ENCODE measurements at places on chromosomes 3 and 15.

- DNase-seq = no peak
These were observed 34.9 kb upstream of the NRROS start for GRCh38 chr3:196604548-196604947.

- DNase-seq = no peak
These were observed 139.2 kb downstream of the PDCD6IP start for GRCh38 chr3:33937628-33938027.

GRCh38 chr15:101526890-101527289, 37.4 kb upstream of the PCSK6 start:
- DNase-seq = no peak

GRCh38 chr15:68442041-68442440, 10.1 kb upstream of the ITGA11 start:
- no peak for DNase-seq

DNA sequence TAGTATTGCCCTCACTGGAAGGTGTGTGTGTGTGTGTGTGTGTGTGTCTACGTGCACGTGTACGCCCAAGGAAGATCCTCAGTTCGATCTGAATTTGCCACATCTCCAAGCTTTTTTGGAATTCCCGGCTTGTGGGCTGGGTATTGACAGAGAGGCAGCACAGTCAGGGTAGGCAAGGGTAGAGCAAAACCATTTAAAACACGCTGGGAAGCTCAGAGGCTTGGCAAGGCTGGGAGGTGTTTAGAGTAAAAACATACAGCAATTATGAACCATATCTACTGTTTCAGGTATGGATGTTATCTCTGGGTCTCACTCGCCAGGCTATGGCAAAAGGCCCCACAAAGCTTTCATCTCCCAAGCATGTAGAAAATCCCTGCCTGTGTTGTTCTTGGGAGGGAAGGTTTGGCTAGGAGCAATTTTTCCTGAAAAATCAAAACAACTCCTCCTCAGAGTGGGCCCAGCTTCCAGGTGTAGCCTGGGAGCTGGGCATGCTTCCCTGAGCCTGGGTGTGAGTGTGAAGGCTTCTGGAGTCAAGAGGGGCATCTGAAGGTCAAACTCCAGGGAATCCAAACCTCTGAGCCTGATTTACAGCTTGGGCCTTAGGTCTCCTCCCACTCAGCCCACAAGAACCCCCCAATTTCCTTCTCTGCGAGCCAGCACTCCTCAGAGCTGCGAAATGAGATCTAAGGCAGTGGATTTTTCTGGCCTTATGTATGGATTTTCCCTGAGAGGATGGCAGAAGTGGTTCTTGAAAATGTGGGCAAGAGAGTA, 244.8 kb upstream of the TPRG1 start:
- peak; percentile 57 for DNase-seq

GRCh38 chr3:124277144-124277890, 285.4 kb upstream of the ROPN1 start:
- peak; percentile 51 for DNase-seq

GRCh38 chr15:87871258-87871681, 385.3 kb downstream of the NTRK3 start:
- no peak for DNase-seq

- DNase-seq = no peak
These were observed 303.8 kb downstream of the RPLP1 start for GRCh38 chr15:69756440-69756839.

GRCh38 chr3:46629551-46630517, 17.5 kb downstream of the FAM240A start:
- DNase-seq = peak; percentile 91

GRCh38 chr3:4749567-4750002, 229.7 kb upstream of the BHLHE40 start:
- no peak for DNase-seq

- DNase-seq = no peak
These were observed 73.6 kb upstream of the VGLL4 start for GRCh38 chr3:11717301-11717700.

DNA sequence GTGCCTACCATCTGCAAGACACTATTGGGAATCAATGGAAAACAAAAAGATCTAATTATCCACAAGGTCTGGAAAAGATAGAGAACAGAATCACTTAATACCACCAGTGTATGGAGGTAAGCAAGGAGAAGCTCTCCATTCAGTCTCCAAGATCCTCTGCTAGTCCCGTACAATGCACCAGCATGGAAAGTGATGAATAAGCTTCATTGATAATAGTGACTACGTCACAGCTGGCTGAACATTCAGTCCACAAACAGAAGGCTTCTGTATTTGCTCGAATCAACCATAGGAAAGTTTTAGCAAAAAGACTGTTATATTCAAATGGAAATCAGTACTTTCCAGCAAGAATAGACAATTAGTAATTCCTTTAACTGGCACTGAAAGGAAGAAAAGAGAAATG, 42.9 kb downstream of the IGSF11 start:
- no peak for DNase-seq

- no peak for DNase-seq
These were observed 57.6 kb downstream of the HEG1 start for GRCh38 chr3:124998247-124998630.

DNA sequence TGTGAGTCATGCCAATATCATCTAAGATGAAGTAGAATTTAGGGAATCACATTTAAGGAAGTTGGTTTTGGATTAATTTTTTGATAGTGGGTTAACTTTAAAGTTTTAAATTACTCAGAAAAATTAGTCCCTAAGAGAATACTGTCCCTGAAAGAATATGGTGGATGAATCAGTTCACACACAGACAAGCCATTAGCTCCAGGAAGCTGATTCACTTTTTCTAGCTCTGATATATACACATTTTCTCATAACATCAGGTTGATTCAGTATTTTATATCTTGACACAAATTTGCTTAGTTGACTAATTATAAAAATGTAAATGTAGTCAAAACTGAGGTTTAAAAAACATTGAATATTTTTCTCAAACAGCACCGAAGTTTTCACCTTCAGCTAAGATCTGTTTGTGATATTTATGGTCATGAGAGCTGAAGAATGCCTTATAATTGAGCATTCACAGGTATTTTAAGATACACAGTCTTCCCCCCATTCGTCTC, 55.1 kb downstream of the MYH15 start:
- no peak for DNase-seq

DNA sequence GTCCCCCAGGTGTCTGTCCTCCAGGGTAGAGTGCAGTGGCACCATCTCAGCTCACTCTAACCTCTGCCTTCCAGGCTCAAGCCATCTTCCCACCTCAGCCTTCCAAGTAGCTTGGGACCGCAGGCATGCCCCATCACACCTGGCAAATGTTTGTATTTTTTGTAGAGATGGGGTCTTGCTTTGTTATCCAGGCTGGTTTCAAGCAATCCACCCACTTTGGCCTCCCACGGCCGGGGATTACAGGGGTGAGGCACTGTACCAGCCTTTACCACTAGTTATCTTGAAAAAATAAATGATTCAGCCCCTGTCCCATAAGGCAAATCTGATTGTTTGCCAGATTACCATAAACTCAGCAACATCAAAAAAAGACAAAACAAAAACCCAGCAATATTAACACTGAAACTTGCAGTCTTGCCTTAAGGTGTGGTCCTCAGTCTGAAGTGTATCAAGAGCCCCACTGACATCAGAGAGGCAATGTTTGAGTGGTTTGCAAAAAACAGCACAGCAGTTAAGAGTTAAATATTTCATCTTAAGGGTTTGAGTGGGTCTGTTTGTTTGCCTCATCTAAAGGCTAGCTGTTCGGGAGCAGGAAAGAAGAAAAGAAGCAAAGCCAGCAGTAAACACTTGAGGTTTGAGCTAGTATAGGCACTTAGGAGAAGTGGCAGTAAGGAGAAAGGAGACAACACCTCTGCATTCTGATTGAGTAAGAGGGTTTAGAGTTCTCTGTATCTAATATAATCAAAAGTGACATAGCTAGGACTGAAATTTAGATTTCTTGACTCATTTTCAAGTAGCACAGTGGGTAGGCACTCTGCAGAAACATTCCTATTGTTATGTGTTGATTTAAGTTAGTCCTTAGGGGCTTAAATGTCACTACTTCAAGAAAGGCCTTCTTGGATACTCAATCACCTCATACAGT, 26.3 kb upstream of the EDEM1 start:
- DNase-seq = no peak

- no peak for DNase-seq
These were observed 18.2 kb downstream of the PLOD2 start for GRCh38 chr3:146142757-146143156.

DNA sequence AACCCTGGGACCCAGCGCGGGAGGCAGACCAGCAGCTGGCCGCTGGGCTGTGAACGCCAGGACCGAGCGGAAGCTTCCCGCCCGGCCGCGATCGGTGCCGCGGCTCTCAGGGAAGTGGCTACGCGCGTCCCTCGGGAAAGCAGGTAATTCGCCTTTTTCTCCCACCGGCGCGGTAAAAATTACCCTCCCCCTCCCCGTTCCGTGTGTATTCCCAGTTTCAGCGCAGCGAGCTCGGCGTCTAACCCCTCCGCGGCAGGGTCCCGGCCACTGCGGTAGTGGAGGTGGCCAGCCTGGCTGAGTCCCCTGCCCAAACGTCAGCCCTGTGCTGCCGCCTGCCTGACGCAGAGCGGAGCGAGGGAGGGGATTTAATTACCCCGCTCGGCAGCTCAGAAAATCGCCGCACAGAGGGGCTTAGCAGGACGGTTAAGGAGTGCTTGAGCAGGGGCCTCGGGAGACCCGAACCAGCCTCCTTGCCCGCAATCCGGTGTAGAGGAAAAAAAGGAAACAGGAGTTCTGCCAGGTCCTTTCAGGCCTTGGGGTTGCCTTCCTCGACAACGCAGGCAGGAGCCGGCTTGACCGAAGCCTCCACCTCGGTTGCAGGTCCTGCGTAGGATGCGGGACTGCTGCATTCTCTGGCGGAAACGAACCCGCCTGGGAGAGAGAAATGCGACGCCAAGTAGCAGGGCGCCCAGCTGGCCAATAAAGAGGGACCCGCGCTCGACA, 2.9 kb downstream of the GATA2 start:
- peak; percentile 49 for DNase-seq

- DNase-seq = no peak
These were observed 131.3 kb downstream of the SMAD6 start for GRCh38 chr15:66833371-66833770.

DNA sequence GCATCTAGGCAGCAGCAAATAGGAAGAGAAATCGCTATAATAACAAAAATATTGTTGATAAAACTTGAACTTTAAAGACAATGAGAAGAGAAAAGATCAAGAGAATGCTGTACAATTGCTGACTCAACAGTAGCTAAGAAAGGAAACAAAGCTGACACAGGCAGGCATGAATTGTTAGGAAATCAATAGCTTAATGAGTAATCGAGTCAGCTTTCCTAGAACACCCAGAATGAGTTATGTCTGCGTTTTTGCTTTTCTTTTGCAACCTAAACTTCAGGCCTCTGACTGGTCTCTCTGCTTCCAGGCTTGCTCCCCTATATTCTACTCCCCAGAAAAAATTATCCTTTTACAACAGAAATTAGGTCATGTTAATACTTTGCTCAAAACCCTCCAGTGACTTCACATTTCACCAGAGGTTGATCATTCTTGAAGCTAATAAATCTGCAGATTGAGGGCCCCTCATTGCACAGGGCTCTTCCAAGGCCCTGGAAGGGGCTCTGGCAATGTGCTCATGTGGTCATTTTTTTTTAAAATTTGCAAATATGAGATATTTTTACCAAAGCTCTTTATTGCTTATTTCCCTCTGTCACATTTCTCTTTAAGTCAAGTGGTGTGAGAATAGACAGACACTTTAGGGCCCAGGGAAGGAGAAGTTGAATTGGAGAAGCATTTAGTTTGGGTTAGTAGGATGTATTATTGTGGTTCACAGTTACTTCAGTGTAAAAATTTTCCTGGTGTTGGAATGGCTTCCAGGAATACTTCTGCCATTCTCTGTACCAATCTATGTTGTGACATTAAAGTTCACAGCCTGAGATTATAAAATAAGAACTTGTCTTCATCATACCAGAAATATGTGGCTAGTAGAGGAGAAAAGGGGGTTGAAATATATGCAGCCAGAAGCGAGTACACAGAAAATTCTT, 116.3 kb downstream of the TMCO5A start:
- no peak for DNase-seq

DNA sequence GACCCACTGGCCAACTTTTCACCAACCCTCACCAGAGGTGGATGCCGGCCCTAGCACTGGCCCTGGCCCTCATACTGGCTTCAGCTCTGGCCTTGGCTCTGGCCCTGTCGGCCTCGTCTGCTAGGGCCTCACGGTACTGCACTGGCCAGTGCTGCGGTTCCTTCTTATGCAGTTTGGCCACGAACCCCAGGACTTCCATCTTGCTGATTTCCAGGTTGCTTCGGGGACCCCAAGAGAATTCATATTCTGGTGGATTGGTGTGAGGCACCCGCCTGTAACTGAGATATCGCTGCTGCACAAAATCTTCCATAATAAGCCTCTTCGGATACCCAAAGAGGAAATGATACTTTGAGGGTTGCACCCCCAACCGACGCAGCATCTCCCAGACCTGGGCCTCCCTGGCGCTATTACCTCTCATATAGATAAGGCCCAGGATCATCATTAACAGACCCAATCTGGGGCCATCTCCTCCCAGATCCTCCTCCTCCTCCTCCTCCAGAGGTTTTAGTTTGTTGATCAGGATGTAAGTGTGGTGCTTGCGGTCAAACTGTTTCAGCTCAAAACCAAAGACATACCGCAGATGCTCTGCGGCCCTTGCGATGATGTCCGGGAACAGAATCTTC, 883 bp downstream of the MAGEF1 start:
- DNase-seq = peak; percentile 42

DNA sequence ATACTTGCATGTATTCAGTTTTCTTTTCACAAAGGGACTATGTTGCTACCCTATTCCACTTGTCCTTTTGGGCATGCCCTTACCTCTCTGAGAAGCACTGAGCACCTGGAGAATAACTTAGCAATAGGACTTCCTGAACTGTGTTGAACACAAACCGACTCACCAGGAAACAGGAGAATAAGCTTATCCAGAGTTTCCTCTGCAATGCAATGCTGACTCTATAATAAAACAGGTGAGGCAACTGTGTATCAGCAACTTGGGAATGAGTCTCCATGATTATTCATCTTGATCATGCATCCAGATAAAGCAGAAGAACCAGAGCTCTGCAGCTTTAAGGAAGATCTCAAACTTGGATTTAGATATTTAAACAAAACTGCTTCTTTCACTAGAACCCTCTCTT, 806.5 kb downstream of the IGSF11 start:
- DNase-seq = no peak

GRCh38 chr3:178966299-178967176, 105.1 kb downstream of the ZMAT3 start:
- DNase-seq = no peak

DNA sequence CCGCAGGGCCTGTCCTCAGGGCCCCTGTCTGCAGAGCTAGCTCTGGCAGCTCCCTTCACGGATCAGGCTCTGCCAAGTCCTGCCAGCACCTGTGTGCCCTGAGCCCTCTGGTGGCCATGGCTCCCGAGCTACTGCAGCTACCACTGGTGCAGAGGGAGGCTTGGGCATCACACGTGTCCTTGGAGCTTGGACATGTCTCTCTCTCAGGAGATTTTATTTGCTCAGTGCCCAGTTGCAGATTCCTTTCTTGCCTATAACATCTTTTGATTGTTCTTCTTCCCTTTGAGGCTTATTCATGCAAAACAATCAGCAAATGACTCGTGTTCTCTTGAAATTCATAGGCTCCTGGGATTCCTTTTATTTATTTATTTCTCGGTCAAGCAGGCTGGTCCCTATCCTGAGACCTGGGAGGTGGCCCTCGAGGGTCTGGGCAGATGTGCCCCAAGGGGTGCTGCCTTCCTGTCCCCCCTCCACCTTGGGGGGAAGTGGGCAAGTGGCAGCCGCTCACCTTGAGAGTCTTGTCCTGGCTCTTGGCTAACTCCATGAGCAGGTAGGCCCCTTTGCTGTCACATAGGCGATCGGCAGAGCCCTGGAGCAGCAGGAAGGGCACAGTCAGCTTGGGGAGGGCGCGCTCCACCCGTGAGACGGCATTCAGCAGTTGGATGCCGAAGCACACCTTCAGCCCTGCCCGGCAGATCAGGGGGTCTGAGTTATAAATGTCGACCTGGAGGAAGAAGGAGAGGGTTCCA, 21.9 kb downstream of the ABTB1 start:
- no peak for DNase-seq

All from right hindlimb (tissue), 1 donor.